EL (cell line): ENCODE measurements at places on chromosomes 7 and 10.

- DNase-seq = no peak
Observed at GRCh38 chr7:13894954-13895353, 94.5 kb downstream of the ETV1 start.

- no peak for DNase-seq
Observed at GRCh38 chr7:2404714-2405119, 1.3 kb downstream of the CHST12 start.

- DNase-seq = no peak
Observed at GRCh38 chr10:3635697-3636096, 149.3 kb downstream of the KLF6 start.

DNA sequence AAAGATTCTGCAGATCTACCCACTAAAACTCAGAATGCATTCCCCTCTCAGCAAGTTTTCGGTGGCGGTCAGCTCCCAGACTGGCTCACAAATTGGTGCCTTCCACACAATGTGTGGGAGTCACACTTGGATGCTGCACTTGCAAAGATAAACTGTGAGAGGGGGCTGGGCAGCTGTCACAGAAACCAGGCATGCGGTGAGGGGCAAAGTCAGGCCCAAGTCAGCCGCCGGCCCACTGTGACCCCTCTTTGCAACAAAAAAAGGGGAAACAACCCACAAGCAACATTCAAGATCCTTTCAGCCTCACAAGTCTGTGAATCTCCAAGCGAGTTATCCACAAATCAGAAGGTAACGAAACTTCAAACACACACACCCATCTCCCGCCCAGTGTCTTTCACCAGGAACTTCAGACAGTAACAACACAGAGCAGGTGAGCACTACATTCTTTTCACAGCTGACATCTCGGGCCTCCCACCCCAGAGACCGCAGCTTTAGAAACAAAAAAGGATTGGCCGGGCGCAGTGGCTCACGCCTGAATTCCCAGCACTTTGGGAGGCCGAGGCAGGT, 32.0 kb downstream of the SNX8 start:
- DNase-seq = no peak
